KG1 (cell line): ENCODE measurements at places on chromosomes 4 and X.
A peak's percentile ranks its signal among the peaks of the same experiment; 100 is the strongest.

GRCh38 chr4:81431971-81432370 is 39.7 kb downstream of the RASGEF1B start:
- no peak for DNase-seq

- DNase-seq = no peak
Measured at GRCh38 chrX:136531951-136532350, at the start of gene VGLL1. VGLL1 (plus strand) TSS chrX:136532215; CDS start chrX:136536021, 3,806 bp downstream.

DNA sequence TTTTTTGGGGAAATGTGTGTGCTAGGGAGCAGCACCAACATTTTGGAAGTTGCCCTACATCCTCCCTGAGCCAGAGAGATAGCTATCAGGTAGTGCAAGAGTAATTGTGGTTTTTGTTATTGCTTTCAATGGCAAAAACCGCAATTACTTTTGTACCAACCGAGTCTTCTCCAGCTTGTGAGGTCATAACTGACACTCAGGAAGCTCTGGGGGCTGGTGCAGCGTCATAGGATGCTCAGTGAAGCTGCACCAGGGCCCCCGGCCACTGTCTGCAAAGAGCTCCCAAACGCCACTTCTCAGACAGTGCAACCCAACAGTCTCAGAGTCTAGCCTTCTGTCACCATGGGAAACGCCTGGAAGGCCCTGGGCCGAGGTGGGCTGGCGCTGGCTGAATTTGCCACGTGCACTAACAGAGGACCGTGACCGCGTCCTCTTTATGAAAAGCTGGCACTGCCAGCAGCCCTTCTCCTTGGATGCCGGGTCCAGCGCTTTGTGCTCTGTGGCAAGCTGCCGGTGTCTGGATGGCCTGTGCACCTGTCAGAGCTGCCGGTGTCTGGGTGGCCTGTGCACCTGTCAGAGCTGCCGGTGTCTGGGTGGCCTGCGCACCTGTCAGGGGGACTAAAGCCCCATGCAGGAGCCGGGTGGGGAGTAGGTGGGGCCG is 19.4 kb downstream of the SH3TC1 start:
- DNase-seq = no peak

- DNase-seq = no peak
Measured at GRCh38 chr4:72843466-72843865, 226.1 kb downstream of the COX18 start.

DNA sequence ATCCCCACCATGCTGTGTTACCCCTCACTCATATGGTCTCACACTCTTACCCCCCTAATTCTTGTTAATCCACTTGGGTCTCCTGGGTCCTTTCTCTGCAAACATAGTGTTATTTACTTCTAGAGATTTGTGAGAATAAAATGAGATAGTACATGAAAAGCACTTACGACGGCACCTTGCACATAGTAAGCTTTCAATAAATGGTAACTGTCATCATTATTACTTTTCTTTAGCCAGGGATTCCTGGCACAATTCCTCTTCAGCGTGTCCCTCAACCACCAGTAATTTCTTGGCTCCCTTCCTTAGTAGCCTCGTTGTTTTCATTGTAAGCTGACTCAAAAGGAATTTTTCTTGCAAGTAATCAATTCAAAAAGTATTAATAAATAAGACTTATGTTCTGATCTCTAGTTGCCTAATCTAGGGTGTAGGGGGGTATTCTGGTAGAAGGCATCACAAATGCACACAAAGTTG is 30.1 kb upstream of the RBMX start:
- no peak for DNase-seq

DNA sequence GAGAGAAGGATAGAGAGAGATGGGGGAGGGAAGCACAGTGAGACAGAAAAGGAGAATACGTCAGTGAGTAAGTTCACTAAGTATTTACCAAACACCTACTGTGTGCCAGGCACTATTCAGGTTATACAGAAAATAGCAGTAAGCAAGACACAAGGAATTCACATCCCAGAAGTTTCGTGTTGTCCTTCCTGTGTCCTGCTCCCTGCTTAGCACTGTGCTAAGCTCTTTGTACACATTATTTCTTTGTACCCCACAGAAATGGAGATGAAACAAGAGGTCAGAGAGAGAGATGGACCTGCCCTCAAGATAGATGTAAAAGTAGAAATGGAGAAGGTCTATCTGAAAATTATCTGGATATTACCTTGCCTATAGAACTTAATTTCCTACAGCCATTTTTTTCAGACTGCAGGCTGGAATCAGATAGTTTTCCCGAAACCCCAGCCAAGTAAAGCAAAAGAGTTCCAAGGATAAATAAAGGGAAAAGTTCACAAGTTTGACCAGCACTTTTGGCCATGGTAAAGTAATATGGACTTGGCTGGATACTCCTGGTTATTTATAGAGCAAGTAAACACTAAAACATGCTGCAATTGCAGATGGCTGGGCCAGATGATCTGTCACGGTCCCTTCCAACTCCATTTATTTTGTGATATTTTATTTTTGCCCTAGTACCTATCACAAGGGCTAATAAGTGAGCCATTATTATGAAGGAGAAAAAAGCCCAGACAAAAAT is 353.7 kb upstream of the SLC7A11 start:
- no peak for DNase-seq

GRCh38 chrX:16633754-16634153 is 16.2 kb upstream of the S100G start:
- no peak for DNase-seq

DNA sequence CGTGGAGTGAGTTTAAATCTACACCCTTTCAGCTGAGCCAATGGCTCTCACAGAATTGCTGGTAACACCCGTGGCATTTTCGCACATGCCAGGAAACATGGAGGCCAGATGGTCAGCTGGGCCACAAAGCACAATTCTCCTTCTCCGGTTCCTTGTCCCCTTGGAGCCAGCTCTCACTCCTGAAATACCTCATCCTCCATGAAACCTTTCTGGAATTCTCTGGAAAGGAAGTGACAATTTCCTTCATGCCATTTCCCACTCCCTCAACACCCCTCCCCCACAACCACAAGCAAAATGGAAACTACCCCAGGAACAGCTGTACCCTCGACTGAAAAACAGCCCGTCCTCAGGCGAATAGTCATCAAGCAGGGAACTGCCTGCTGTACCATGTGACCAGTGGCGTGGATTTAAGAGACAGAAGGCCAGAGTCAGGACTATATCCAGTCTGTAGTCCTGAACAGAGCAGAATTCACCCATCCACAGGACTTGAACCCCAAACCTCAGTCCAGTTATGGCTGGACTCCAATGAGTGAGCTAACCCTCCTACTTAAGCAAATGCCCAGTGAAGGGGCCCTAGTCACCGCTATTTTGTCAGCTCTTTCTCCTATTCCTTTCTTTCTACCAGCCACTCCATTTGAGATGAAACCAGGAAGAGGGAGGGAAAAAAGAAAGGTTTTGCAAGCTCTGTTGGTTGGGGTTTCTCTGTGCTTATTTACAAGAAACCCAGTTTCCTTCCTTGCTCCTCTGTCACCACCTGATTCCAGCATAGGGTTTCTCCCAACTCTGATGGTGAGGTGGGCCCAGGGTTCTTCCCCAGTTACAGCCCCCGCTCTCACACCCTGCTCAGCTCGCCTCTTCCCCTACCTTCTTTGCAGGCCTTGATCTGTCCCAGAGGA is 24.5 kb downstream of the ELF4 start:
- no peak for DNase-seq

GRCh38 chr4:102217345-102217744 is 127.9 kb downstream of the SLC39A8 start:
- DNase-seq = no peak

- DNase-seq = no peak
Measured at GRCh38 chr4:177921715-177922114, 479.5 kb upstream of the AGA start.

- DNase-seq = no peak
Measured at GRCh38 chr4:164937576-164938270, 39.7 kb downstream of the TRIM61 start.

DNA sequence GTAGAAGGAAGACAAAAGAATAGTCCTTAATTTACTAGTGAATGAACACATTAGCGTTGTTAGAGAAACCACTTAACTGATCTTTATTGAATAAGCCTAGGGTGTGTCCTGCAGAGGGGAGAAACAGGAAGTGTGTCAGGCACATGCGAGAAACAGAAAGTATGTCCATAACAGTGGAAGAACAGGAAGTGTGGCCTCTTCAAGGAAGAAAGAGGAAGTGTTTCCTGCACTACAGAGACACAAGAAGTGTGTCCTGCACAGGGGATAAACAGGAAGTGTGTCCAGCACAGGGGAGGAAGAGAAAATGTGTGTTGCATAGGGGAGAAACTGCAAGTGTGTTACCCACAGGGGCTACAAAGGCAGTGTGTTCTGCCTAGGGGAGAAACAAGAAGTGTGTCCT is 539.6 kb upstream of the PRKX start:
- DNase-seq = peak; percentile 1

- DNase-seq = no peak
Measured at GRCh38 chrX:31228909-31229308, 157.1 kb upstream of the FTHL17 start.

- DNase-seq = no peak
Measured at GRCh38 chr4:62135565-62136156, 935.5 kb downstream of the ADGRL3 start.

DNA sequence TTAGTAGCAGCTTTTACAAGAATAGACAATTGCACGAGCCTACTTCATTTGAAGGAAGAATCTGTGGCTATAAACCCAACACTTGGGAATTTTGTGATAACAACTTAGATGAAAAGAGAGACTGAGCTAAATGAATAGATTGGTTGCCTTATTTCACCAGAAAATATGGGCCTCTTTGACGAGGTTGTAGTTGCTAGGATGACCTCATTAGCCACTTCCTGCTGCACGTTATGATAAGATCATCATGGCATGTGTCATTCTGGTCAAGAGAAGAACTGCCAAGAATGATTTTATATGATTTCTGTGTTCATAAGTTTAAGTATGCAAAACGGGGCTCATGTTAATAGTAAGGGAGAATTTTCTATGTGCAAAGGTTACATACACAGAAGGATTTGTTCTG is 321.9 kb upstream of the GIMD1 start:
- no peak for DNase-seq

- no peak for DNase-seq
Measured at GRCh38 chr4:151584101-151584500, 175.1 kb downstream of the FHIP1A start.

DNA sequence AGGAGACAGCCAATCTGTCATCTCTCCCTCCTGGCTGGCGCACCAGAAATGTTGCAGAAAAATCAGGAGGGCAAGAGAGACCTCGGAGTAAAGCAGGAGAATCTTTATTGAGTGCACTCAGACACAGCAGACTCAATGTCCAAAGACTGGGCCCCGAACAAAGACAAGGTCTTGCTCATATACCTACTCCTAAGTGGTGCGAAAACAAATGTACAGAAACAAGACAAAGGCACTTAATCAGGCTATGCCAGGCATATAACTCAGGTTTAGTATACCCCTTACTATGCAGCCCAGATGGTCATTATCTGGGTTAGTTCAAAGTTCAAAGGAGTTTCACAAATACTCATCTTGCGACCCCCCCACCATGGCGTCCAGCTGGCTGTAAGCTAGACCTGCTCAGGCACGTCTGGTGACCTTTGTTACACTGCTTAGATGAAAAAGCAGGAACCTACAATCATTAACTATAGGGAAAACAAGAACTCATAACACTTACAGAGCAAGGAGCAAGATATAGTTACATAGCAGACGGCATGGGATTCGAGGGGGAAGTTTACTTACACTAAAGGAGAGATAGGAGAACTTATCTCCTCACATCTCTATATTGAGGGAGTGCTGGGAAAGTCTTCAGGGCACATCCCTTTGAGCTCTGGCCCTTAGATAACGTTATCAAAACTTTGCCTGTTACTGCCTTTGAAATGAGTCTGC is 27.5 kb downstream of the SULT1E1 start:
- DNase-seq = no peak

DNA sequence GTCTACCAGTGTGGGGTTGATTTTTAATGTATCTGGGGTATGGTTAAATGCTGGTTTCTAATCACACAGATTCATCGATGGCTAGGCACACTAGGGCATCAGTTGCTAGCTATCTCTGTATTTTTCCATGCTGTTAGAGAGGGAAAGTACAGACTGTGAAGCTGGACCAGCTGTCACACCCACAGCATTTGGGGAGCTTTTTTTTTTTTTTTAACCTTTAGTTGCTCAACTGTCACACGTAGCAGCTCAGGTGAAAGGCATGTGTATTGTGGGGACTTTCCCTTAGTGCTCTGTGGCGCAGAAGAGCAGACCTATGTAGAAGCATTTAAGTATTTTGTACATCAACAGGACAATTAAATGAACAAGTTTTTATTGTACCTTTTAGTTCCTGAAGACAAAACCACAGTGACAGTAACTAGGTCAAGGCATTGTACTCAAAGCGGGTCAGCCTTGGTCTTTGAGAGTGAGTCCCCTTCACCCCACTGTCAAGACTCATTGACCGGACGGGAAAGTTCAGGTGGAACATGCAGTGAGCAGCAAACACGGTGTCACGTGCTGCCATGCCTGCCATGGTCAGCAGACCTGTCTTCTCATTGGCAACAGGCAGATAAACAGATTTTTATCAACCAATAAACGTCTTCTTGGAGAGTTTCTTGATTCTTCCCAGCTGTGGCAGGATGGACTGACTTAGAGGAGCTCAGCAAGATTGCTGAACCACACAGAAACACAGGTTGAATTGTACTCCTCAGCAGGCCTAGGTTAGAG is 65.3 kb downstream of the CASP3 start:
- DNase-seq = no peak

DNA sequence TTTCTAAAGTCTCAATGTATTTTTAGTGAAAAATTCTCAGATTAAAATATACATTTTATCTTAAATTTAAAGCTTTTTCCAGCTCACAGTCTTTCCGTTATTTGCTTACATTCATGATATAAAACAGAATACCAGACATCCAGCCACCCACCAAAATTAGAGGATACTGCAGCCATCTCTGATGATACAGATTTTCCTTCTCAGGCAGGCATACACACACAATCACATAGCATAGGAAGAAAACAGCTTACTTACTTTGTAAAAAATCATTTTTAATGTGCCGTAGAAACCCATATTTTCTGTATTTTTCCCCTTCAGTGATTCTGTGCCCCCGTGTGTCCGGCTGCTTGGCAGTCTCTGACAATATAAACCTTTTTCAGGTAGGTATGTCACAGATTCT is 183.7 kb downstream of the FBXW7 start:
- no peak for DNase-seq

GRCh38 chr4:79272761-79273160 is 53.1 kb downstream of the NAA11 start:
- DNase-seq = no peak

DNA sequence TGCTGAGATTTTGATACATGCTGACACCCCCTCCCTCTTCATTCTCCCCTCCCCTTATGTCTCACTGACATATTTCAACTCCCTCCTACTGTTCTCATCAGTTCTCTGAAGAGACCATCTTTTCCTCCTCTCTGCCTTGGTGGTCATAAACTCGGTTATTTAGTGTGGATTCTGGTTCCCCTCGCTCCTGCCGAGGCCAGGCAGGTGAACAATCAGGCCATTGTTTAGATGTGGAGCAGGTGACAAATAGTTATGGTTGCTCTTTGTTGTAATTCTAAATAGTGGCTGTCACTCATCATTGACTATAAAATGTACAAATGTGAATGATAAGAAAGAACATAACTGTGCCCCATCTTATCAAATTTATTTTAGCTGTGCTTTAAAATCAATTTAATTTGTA is 324.6 kb downstream of the BCOR start:
- no peak for DNase-seq
